Omental fat pad (tissue), 4 donors: ENCODE measurements at places on chromosomes 1 and 21.
A peak's percentile ranks its signal among the peaks of the same experiment; 100 is the strongest.

GRCh38 chr1:54480525-54480848, 67.5 kb upstream of the ACOT11 start:
- DNase-seq: no peak

- DNase-seq: no peak
Observed at GRCh38 chr1:99786751-99787501, 20.5 kb upstream of the FRRS1 start.

DNA sequence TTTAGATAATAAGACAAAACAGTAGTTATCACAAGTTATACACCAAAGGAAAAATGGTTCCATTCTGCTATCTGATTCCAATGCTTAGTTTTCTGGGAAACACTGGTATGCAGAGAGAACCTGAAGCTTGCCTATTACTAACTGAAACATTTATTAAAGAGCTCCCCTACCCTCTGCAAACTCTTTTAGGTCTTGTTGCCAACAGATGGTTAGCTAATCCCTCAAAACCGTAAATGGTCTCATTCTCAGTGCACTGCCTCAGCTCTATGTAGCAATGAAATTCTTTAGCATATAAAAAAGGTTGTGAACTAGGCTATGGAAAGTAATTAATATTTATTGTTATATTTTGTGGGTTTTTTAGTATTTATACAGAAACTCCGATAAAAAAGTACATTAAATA, 20.4 kb downstream of the C21orf91 start:
- no peak for DNase-seq

GRCh38 chr1:226568077-226568831, 19.7 kb downstream of the STUM start:
- DNase-seq: no peak

- DNase-seq: no peak
Observed at GRCh38 chr21:41164981-41165655, 2.8 kb upstream of the BACE2 start.

DNA sequence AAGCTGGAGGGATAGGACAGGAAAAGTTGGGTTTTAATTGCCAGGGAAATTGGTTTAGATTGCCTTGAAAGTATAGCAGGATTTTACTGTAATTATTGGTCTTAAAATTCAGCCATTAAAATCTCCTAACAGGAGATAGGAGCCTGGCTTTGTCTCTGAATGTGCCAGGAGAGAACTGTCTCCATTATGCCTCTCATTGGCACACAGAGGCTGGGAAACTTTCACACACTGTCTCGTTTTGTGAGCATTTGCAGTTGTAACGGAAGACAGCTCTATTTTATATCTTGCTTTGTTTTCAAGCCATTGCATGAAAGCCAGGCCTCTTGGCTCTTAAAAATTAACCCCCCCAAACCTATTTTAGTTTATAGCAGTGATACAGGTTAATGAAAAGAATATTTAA, 12.5 kb downstream of the DNAJC6 start:
- DNase-seq: no peak

DNA sequence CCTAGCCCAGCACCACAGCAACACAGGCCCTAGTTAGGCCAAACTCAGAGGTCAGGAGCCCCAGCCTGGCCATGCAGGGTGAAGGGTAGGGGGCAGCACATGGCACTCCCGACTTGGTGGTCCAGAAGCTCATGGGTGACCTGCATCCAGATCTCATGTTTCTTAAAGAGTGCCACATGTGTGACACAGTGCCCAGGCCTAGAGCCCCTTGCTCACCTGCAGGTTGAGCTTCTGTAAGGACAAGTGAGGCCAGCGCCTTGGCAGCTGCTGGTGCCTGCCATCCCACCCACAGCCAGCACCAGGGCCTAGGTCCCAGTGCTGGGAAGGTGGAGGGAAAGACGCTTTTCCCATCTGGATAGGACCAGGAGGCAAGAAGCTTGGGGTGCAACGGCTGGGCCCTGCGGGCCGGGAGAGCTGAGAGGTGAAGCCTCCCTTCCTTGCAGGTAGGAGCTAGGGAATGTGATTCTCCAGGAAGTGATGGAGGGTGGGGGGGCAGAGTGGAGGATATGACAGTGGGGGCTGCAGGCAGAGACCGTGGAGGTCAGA, 6.5 kb downstream of the SHISA4 start:
- no peak for DNase-seq

- no peak for DNase-seq
Observed at GRCh38 chr1:114075546-114076242, 78.0 kb downstream of the SYT6 start.

DNA sequence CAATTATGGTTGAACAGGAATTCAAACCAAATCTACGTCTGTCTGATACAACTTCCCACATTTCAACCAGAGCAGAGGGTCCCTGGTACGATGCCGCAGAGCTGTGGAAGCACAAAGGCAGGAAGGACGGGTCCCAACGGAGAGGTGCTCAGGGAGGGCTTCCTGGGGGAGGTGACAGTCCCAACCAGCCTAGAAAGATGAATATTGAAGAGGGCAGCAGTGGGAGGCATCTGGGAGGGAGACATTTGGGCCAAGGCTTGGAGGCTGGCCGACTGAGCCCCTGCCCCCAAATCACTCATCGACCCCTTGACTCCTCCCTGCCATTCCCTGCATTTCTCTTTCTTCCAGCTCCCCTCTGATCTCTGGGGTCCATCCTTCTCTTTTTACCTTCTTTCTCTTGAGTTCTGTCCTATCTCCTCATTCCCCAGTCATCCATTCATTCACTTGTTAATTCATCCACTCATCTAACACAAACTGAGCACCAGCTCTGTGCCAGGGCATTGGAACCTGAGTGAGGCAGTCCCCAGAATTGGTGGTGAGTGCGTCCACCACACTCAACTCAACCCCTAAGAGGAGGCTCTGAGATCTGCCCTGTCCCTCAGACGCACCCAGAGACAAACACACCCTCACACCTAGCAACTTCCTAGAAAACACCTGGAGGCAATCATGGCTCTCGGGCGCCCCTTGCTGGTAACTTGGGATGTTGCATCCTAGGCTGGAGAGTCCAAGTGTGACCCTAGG, 13.2 kb upstream of the CELA3B start:
- DNase-seq: peak; percentile 89

GRCh38 chr1:192476802-192477298, 98.7 kb upstream of the RGS1 start:
- DNase-seq: no peak

DNA sequence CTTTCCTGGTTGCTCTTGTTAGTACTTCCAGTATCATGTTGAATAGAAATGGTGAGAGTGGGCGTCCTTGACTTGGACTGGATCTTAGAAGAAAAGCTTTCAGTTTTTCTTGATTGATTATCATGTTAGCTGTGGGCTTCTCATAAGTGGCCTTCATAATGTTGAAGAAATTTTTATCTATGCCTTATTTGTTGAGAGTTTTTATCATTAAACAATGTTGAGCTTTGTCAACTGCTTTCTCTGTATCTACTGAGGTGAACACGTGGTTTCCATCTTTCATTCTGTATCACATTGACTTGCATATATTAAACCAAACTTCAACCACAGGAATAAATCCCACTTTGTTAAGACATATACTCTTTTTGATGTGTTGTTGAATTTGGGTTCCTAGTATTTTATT, 29.4 kb downstream of the PRKAB2 start:
- DNase-seq: no peak

DNA sequence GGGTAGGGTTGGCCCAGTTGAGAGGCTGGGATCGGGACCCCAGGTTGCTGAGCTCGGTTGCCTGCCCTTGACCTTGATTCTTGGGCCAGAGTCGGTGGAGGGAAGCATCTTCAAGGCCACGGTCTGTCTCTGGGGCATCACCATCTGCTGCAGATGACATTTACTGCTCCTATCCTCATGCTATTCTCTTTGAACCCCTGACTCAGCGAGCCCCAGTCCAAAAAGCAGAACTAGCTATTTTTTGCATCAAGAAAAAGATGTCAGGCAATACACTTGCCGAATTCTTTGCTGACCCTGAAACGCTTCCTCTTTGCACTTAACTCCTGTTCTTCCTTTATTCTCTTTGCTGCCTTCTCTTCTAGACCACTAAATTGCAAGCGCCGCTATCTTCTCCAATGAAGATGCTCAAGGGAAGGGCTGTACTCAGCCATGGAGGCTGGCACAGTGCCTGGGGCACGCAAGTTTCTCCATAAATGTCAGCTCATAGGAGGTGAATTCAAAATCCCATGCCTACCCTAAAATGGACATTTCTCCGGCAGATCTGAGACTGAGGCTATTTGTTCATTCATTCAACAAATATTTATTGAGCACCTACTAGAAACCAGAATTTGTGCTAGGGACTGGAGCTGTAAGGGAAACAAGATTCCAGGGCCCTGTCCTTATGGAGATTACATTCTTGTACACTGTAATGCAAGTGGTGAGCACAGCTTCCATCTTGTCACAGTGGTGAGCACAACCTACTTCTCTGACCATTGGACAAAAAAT, 20.5 kb upstream of the CAPZB start:
- no peak for DNase-seq

- DNase-seq: no peak
Observed at GRCh38 chr1:159076438-159077119, at the start of gene AIM2. TSS of gene AIM2 (minus strand) at chr1:159076766. CDS start at chr1:159073499, 3,267 bp downstream.

DNA sequence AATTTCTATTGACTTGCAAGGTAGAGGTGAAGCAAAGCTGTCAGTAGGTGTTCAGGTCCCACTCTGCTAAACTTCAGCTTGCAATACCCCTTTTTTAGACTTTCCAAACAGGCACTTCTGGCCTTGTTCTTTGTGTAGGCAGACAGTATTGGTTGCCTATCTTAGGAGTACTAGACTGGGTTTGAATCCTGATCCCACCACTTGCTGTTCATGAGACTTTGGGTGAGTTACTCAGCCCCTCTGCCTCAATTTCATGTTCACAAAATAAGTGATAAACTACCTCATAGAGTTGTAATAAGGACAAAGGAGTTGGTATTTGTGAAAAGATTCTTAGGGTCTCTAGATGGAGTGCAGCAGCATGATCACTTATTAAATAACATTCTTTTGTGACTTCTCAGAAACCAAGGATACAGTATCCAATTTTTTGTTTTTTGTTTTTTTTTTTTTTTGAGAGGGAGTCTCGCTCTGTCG, 5.2 kb downstream of the RCC1 start:
- DNase-seq: no peak

DNA sequence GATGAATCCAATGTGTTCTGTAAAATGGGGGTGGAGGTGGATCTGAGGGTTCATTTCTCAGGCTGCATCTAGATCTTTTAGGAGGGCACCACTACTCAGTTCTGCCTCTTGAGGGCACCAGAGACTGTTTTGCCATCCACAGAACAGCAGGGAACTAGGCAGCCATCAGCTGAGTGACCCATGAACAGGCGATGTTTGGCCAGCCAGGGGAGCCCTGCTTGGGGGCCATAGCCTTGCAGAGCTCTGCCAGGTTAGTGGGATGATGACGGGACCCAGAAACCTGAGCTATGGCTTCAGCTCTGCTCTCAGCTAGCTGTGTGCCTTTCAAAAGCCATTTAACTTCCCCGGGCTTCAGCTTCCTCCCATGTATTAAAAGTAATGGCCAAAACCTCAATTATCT, 13.4 kb upstream of the NOS1AP start:
- DNase-seq: no peak

DNA sequence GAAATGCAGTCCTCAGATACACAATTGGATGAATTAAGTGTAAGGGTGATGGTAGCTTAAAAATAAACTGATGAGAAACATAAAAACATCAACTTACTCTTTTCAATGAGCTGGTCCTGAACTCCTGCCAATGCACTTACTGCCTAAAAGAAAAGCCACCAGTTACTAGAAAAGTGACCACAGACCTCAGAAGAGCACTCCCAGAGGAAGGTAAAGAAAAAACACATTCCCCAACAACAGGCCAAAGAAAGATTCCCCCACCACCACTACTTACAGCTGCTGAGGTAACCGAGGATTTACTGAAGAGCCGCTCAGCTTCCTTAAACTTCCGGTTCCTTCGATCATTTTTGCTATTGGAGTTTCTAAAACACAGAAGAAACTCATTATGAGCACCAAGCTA, 5.4 kb downstream of the MEAF6 start:
- no peak for DNase-seq

DNA sequence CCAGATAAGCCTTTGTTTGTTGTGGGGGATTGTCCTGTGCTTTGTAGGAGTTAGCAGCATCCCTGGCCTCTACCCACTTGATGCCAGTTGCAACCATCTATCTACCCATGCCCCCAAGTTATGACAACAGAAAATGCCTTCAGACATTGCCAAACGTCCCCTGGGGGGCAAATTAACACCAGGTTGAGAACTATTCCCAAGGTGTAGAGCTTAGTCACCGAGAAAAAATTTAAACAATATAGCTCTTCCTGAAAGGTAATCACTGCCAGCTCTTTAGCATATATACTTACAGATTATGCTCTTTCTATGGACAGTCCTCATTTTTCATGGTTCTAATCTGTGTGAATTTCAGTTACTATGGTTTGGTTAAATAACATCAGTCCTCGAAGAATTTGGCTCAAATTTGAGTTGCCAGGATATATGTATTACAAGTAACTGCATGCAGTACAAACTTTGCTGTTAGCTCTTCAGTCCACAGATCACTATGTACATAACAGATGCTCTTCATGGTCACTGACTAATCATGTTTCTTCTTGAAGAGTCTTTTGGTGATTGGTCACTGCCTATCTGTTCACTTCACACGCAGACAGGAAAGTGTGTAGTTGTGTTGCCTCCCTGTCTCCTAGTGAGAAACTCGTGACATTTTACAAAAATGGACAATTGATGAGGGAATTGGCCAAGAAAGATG, 25.2 kb downstream of the MAPKAPK2 start:
- DNase-seq: no peak

GRCh38 chr1:203084588-203085527, 954 bp downstream of the MYOG start:
- no peak for DNase-seq

- DNase-seq: no peak
Observed at GRCh38 chr1:78222960-78223358, 177.2 kb downstream of the GIPC2 start.

GRCh38 chr1:244211559-244211944, 160.5 kb downstream of the ZBTB18 start:
- no peak for DNase-seq

DNA sequence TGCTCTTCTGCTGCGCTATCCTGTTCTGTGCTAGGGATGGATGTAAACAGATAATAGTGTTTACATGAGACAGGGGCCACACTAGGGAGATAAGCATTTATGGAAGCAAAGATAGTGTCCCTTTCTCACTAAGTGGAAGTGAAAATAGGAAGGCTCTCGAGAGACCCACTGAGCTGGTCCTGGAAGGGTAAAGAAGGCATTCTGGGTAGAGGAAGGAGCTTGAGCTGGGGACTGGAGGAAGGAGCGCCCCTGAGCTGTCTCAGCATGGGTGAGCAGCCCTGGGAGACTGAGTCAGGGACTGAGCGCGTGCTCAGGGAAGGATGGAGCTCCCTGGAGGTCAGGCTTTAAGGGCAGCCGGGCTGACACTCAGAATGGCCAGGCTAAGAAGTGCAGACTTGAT, 93.3 kb downstream of the IGSF21 start:
- DNase-seq: no peak

GRCh38 chr1:117708323-117709248, 102.7 kb downstream of the TENT5C start:
- no peak for DNase-seq

GRCh38 chr21:42518626-42519025, 5.0 kb downstream of the SLC37A1 start:
- DNase-seq: no peak
